ENCODE measurements at places on chromosomes 5 and 9.

DNA sequence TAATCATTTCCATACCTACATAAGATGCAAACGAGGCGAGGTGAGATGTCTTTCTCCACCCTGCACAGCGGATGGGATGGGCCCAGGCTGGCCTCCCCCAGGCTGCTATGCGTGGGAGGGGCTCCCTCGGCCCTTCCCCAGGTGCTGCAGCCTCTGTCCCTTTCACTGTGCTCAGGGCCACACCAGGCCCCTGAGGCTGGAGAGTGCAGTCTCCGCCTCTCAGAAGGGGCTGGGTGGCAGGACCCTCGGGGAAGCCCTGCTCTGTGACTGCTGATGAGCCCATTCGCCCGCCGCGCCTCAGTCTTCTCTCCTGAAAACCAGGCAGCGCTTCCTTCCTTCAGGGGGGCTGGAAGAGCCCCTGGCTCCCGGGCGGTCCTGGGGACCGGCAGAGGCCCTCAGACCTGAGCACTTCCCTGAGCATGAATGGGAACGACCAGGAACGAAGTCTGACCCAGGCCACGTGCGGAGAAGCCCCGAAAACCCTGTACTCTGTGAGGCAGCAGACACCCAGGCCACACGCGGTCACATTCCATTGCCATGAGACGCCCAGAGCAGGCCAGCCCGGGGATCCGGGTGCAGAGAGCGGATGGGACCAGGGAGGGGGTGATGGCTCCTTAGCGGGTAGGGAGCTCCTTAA is 21.9 kb upstream of the NOTCH1 start:
- no peak for DNase-seq

- DNase-seq = no peak
Measured at GRCh38 chr9:125397736-125398135, 136.1 kb downstream of the GAPVD1 start.

DNA sequence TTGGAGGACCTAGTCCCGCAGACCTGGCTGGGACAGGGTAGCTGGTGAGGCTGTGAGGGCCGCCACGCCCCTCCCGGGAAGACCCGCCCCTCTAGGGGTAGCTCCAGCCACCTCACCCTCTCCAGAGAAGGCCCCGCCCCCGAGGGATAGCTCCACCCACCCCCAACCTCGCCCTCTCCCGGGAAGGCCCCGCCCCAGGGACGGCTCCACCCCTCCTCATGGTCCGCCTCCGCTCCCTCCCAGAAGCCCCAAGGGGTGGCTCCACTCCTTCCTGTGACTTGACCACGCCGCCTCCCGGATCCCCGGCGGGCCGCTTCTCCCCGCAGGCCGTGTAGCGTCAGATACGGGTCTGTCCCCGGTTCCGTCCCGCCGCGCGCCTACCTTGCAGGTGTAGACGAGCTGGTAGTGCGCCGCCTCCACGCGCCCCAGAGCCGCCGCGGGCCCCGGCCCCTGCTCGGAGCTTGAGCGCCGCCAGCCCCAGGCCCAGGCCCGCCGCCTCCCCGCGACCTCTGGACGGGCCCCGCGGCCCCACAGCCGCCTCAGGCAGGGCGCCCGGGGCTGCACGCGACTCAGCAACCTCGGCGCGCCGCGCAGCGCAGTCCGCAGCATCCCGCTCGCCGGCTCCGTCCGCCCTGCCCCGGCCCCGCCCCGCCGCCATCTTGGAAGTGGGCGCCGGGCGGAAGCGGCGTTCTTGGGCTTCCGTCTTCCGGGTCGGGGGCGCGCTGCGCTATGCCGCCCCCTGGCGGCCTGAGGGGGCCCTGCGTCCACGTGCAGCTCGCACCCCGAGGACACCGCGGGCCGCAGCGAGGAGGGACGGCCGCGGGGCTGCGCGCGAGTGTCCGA is at the start of gene DNLZ:
Gene DNLZ, minus strand, starts transcription at position 639 of the 843 bp plus-strand sequence. Its CDS starts 30 bp downstream, at position 609.
- DNase-seq = peak; percentile 91

GRCh38 chr5:176817369-176817840 is 7.0 kb downstream of the UNC5A start:
- DNase-seq = no peak

GRCh38 chr5:142659405-142659804 is 26.5 kb downstream of the FGF1 start:
- DNase-seq = no peak

All from stimulated activated CD8-positive, alpha-beta memory T cell treated with anti-CD3 and anti-CD28 coated beads, Interleukin-15, amount 100 ng/mL, for 1 hour (primary cell).